ENCODE measurements at places on chromosomes 13 and 19. TPM values are rescaled to one million over a fixed set of nuclear protein-coding genes. Genes with fewer than 3 reads are reported as not detected.

- no peak for DNase-seq
Observed at GRCh38 chr19:22935151-22935550, 67.8 kb downstream of the ZNF728 start.

DNA sequence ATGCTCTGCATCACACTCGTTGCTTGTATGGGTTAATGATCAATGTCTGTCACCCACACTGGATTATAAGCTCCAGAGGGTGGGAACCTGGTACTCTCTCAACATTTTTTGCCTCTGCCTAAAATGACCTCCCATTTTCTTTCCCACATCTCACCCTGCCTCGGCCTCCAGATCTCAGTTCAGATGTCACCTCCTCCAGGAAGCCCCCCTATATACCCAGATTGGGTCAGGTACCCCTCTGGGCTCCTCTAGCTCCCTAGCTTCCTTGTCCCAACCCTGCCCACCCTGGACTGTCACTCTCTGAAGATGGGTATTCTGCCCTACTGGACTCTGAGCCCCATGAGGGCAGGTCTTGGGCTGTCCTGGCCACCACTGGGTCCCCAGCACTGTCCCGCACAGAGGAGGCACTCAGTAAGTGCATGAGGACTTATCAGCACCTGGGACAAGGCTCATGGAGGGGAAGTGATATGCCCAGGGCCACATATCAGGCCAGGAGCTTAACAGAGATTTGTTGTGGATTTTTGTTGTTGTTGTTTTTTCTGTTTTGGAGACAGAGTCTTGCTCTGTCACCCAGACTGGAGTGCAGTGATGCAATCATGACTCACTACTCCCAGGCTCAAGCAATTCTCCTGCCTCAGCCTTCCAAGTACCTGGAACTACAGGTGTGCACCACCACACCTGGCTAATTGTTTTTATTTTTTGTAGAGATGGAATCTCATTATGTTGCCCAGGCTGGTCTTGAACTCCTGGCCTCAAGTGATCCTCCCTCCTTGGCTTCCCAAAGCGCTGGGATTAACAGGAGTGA is 23.8 kb downstream of the PRKD2 start:
- DNase-seq: no peak

- no peak for DNase-seq
Observed at GRCh38 chr13:84466461-84466860, 584.2 kb upstream of the SLITRK1 start.

The TRAPPC6A gene
- 22.8 TPM for total RNA-seq

- DNase-seq: peak; percentile 65
Observed at GRCh38 chr19:16400911-16401591, 70.7 kb downstream of the EPS15L1 start.

DNA sequence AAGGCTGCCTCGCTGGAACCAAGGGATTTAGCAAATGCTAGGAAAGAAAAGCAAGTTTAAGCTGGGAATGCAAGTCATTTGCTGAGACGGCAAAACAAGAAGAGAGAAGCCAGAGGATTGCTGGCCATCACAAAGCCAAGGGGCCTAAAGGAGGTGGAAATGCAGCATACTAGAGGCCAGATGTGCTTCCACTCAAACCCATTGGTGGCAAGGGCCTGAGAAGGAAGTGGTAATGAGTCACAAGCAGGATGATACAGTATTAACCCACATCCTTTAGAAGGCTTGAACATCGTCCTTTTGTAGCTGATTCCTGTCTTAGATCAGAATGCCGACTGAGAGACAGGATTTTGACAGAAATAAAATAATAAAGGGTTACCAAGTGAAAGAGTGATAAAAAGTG is 68.2 kb downstream of the ITGBL1 start:
- DNase-seq: no peak

- no peak for DNase-seq
Observed at GRCh38 chr19:42113641-42114348, 18.5 kb downstream of the POU2F2 start.
